ENCODE measurements at places on chromosomes 7 and 10.

GRCh38 chr7:159025161-159025779 lies 119.4 kb downstream of the VIPR2 start:
- DNase-seq: no peak

- DNase-seq: no peak
Observed at GRCh38 chr10:133422223-133422806, 2.1 kb downstream of the SPRN start.

DNA sequence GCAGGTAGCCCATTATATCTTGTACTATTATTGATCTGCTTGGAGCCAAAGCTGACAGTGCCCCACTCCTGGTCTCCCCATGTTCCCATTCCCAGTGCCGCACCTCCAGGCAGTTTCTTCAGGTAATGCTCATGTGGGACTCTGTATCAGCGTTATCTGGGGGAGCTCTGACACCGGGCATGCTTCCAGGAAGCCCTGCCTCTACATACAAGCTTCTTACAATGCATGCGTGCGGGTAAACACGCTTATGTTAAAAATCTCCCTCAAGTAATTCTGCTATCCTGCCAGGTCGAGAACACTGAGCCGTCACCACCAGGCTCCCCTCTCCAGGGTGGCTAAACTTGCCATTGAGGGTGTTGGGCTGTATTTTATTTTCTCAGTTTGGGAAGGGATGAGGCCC lies 61.6 kb upstream of the LBX1 start:
- no peak for DNase-seq

DNA sequence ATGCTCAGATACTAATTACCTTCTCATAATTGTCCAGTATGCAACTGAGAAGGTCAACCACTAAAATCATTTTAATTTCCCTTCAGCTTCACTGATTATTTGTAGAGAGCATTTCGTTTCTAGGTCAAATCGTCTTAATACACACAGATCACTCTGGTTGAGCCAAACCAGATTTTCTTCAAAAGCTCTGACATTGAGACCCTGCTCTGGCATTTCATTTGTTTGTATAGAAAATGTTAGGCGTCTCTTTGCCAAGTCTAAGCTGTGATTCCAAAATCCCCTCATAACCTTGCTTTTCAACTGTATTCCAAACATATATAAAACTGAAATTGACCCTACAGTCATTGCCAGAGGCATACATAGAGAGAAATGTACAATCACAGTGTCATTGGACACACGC lies 520.0 kb downstream of the CNTNAP2 start:
- no peak for DNase-seq

- DNase-seq: no peak
Observed at GRCh38 chr10:124289851-124290795, 128.6 kb downstream of the OAT start.

DNA sequence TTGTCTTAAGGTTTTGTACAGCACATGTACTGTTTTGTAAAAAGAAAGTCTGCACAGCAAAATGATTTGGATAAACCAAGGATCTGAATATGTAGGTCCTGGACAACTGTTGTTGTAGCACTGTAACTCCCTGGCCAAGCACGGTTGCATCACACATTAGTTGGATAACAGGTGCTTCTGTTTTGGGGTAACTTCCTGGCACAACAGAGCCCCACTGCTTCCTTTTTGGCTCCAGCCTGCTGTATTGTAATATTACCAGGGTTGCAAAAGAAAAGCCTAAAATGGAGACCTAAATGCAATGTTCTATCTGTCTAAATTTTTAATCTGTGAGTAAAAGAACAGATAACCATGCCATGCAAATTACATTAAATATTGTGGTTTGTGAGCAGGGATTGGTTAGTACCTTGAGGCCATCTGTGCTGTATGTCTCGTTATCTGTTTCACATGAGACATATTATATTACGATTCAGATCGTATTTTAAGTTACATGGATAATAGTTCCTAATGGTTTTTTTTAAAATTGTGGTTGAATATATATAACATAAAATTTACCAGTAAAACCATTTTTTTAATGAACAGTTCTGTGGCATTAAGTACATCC lies 27.5 kb upstream of the WAC start:
- no peak for DNase-seq

- no peak for DNase-seq
Observed at GRCh38 chr10:114613237-114613979, 44.7 kb downstream of the ABLIM1 start.

GRCh38 chr10:118151461-118151860 lies 104.7 kb upstream of the RAB11FIP2 start:
- DNase-seq: no peak

GRCh38 chr7:12244129-12244528 lies 33.0 kb downstream of the TMEM106B start:
- no peak for DNase-seq

GRCh38 chr10:104317269-104317710 lies 21.0 kb downstream of the ITPRIP start:
- no peak for DNase-seq

- no peak for DNase-seq
Observed at GRCh38 chr10:78408671-78409472, 375.2 kb downstream of the RPS24 start.

- DNase-seq: no peak
Observed at GRCh38 chr7:66123175-66123528, 8.5 kb downstream of the CRCP start.

DNA sequence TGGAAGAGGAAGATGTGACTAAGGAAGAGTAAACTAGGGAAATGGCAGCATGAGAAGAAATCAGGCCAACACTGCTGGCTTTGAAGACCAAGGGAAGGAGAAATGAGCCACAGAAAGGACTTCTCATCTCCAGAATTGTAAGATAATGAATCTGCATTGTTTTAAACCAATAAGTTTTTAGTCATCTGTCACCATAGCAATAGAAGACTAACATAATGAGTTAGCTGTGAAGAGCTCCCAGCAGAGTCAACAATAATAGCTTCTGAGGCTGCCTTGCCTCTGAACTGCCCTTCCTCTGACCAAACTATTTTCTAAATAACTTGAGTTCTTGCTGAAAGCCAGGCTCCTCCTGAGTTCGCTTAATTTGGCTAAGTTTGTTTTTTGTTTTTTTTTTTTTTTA lies 103.6 kb downstream of the CACNA2D1 start:
- no peak for DNase-seq

- DNase-seq: no peak
Observed at GRCh38 chr10:131216681-131217230, 94.8 kb downstream of the TCERG1L start.

DNA sequence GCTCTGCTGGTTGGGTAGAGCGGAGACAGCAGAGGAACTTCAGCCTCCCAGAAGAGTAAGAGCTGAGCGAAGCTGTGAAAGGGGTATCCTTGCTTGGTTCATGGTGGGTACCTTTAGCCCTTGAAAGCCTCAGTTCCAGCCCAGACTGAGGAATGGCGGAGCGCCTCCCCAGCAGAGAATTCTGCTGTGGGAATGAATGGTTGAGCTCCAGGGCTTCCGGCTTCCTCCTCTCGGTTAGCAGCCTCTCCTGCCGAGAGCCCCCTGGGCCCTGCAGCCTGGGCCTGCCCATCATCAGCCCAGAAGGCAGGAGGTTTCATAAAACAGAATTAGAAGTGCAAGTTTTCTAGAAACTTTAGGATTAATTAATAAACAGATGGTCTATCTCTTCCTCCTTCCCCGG lies 79.9 kb upstream of the ANLN start:
- DNase-seq: no peak

DNA sequence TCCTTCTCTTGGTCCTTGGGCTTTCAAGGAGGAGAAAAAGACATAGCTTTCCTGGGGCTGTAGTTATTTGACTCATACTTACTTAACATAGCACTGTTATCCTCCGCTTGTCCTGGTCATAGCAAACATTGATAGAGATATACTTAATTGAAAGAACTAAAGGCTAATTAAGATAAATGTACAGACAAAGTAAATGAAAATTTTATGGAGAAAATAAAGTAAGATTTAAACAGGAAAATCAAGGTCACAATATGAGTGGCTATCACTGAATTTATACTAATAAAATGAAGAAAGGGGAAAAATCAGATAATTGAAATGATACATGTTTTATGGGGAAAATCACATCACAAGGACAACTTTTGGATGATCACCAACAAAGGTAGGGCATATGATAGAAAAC lies 849.7 kb downstream of the GRM8 start:
- DNase-seq: no peak

GRCh38 chr10:77681839-77682238 lies 44.2 kb upstream of the KCNMA1 start:
- no peak for DNase-seq

Data from activated CD4-positive, CD25-positive, alpha-beta regulatory T cell (primary cell).